ENCODE measurements at places on chromosomes 4 and X. TPM values are rescaled to one million over a fixed set of nuclear protein-coding genes. Genes with fewer than 3 reads are reported as not detected.

PAGE4 gene
- total RNA-seq: not detected

TLR8 gene
- 1.4 TPM for total RNA-seq

USP17L28 gene
- not detected for total RNA-seq

LEF1 gene
- total RNA-seq: 0.71 TPM

WNK3 gene
- 2.1 TPM for total RNA-seq

FAM184B gene
- total RNA-seq: 0.03 TPM

SOX3 gene
- total RNA-seq: not detected

NEUROG2 gene
- not detected for total RNA-seq

ALAS2 gene
- 1.1 TPM for total RNA-seq

RNF4 gene
- total RNA-seq: 22.5 TPM

CD40LG gene
- not detected for total RNA-seq

FABP2 gene
- not detected for total RNA-seq

WDR19 gene
- 11.1 TPM for total RNA-seq

APLN gene
- 5.7 TPM for total RNA-seq

PF4V1 gene
- not detected for total RNA-seq

GEMIN8 gene
- total RNA-seq: 9.2 TPM

STOX2 gene
- 11.2 TPM for total RNA-seq

DCAF4L1 gene
- 0.15 TPM for total RNA-seq

TIMM17B gene
- 52.4 TPM for total RNA-seq

GAGE12C gene
- not detected for total RNA-seq

NPY2R gene
- 0.35 TPM for total RNA-seq

SRD5A3 gene
- total RNA-seq: 10.9 TPM

GLOD5 gene
- total RNA-seq: not detected

CC2D2A gene
- 7.0 TPM for total RNA-seq

TRIM75 gene
- not detected for total RNA-seq

SSX3 gene
- not detected for total RNA-seq

EVC2 gene
- 2.8 TPM for total RNA-seq

BMP3 gene
- total RNA-seq: 0.08 TPM

TCEAL3 gene
- total RNA-seq: 25.3 TPM

RNF150 gene
- total RNA-seq: 38.4 TPM

PAGE1 gene
- total RNA-seq: not detected

DNAAF6 gene
- not detected for total RNA-seq

GK gene
- total RNA-seq: 6.3 TPM

CHRDL1 gene
- total RNA-seq: 37.8 TPM

TNIP3 gene
- not detected for total RNA-seq

NXF2 gene
- total RNA-seq: not detected

PABPC1L2A gene
- not detected for total RNA-seq

CFP gene
- total RNA-seq: 10.9 TPM

GPRASP3 gene
- total RNA-seq: 4.8 TPM

LRIT3 gene
- not detected for total RNA-seq

CENPVL1 gene
- total RNA-seq: not detected

SORCS2 gene
- 2.6 TPM for total RNA-seq

MSL3 gene
- 15.1 TPM for total RNA-seq

CXorf65 gene
- not detected for total RNA-seq

VSIG1 gene
- total RNA-seq: not detected

PCDH7 gene
- total RNA-seq: 1.5 TPM

GABRE gene
- 14.7 TPM for total RNA-seq

PABPC5 gene
- 1.2 TPM for total RNA-seq

DDIT4L gene
- total RNA-seq: 6.1 TPM

SMARCA1 gene
- total RNA-seq: 41.9 TPM

NUDT11 gene
- 0.18 TPM for total RNA-seq

SH3TC1 gene
- 30.9 TPM for total RNA-seq

HSD17B13 gene
- 0.18 TPM for total RNA-seq

FRMD7 gene
- not detected for total RNA-seq

UGT2B17 gene
- total RNA-seq: not detected

HSFX1 gene
- 2.3 TPM for total RNA-seq
